Astrocyte of the spinal cord (primary cell): ENCODE measurements at places on chromosomes 12 and 14.
A peak's percentile ranks its signal among the peaks of the same experiment; 100 is the strongest.

GRCh38 chr12:52646613-52647012 is 5.4 kb downstream of the KRT2 start:
- DNase-seq: no peak

DNA sequence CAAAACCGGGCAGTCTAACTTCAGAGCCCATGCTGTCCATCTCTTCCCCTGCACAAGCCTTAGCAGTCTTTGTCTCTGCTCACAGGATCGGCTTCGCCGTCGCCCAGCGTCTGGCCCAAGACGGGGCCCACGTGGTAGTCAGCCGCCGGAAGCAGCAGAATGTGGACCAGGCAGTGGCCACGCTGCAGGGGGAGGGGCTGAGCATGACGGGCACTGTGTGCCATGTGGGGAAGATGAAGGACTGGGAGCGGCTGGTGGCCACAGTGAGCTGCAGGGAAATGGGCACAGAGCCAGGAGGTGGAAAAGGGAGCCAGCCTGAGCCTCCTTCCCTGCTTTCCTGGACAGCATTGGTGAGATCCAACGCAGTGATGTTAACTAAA is 14.2 kb upstream of the CARMIL3 start:
- DNase-seq: no peak

GRCh38 chr14:41298328-41298690 is 308.4 kb upstream of the LRFN5 start:
- DNase-seq: peak; percentile 3

DNA sequence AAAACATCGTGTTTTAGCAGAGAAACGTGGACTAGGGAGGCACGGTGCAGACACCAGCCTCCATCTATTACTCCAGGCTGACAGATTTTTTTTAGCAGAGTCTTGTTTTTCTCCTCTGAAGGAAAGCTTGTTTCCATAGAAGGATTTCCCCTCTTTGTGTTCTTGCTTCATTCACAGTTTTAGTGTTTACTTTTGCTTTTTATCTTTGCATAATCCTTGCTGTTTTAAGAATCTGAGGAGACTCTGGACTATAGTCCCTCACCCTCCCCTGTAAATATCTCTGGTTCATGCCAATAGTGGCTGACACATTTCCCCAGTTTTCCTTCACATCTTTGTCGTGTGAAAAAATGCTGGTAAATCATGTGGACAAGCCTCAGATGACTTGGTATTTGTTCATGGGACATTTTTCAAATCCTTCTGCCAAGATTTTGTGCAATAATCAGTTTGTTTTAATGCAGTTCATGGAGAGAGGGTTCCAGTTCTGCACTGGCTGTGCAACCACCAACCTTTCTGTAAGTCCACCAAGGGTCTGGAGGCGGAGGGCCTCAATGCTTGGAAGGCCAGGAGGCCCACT is 39.9 kb upstream of the TMCC3 start:
- no peak for DNase-seq

- DNase-seq: no peak
Measured at GRCh38 chr12:19165451-19165850, 35.9 kb downstream of the PLEKHA5 start.

- DNase-seq: no peak
Measured at GRCh38 chr12:42407306-42407705, 81.3 kb downstream of the PPHLN1 start.

DNA sequence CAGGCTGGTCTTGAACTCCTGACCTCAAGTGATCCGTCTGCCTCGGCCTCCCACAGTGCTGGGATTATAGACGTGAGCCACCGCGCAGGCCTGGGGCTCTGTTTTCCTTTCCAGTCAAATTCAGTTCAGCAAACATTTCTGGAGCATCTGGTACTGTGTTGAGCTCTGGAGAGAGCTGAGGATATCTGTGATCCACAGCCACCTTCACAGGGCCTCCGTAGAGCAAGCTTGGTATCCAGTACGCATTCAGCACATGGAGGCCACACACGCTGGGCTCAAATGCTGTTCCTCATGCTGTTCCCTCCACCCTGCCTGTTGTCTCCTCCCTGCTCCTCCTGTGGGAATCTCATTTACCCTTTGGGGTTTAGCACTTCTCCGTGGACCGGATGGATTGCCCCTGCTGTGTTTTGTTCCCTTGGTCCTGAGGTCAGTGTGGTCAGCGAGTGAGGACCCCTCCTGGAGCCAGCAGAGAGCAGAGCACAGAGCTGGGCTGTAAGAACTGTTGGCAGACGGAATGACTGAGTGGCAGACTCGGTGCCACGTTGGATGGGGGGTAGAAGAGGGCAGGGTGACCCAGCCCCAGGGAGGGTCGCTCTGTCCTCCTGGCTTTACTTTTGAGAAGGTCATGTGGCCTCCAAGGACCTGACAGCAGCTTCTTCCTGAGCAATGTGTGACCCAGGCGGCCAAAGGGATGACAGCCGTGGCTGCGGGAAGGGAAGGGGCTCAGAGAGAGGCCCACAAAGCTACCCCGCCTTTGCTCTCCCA is 891 bp downstream of the RPS6KL1 start:
- DNase-seq: no peak

GRCh38 chr14:67371247-67372148 is 11.4 kb downstream of the EIF2S1 start:
- no peak for DNase-seq

- no peak for DNase-seq
Measured at GRCh38 chr12:122847921-122848421, 12.7 kb downstream of the HIP1R start.

- DNase-seq: no peak
Measured at GRCh38 chr12:30251546-30251945, 444.1 kb downstream of the IPO8 start.

DNA sequence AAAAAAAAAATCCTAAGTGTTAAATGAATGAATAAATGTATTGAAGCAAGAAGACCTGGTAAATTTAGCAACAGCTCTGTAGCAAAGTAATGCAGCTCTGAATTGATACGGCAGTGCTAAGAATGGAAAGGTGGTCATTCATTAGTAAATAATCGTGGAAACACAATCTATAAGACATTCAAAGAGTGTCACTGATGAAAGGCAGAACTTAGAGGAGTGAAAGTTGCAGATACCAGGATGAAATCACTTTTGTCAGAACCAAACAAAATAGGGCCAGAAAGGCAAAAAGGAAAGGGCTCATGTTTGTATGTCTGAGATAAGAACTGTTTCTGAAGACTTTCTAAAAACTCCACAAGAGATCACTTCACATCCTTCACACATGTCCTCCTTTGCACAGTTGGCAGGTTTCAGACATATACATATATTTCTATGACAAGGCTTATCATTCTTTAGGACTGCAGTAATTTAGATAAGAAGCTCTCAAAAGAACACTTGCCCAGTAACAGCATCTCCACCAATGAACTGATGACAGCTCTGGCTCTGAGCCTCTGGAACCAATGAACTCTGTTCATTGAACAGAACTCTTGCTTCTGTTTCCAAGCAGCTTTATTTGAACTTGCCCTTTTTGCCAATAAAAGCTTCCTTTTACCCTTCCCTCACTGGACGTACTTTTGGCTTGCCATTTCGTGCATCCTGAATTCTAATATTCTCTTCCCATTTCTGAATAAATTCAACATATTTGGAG is 4.2 kb upstream of the LRR1 start:
- DNase-seq: peak; percentile 59

DNA sequence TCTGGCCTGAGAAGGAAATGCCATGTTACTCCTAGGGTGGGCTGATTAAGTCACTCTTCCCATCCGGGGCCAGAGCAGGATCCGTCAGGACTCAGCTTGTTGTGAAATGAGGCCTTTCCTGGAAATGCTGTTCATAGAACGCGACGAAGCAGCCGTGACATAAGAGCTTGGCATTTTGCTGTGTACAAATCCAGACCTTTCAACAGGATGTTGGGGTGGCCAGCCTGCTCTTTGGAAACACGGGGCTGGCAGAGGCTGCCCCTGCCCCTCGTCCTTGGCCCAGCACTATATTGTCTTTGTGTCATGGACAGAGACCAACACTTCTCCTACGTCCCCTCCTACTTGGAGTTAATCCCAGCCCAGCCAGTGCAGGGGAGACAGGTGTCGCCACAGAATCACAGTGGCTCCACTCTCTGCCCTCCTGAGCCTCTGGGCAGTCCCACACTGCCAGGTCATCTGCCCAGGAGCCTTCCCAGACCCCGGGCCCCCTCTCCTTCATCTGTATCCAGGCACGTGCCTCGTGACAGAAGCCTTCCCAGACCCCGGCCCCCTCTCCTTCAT is 18.6 kb upstream of the EIF5 start:
- DNase-seq: peak; percentile 22

GRCh38 chr12:29147731-29148595 is 1.1 kb upstream of the FAR2 start:
- DNase-seq: peak; percentile 22

- DNase-seq: no peak
Measured at GRCh38 chr12:95970905-95971304, 25.2 kb downstream of the HAL start.

DNA sequence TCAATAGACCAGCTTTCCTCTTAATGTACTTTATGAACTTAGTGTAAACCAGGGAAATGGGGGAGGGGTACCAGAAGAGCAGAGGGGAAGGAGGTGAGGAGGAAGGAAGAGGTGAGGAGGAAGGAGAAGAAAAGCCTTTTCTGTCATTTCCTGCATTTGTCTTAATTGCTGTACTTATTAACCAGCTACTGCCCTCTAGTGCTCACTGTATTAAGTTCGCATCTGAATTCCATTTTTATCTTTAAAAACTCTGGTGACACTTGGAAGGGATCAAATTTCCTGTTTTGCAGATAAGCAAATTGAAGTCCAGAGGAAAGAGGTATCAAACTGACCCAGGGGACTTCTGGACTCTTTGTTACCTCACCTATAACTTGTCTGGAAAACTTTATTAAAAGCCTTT is 22.2 kb downstream of the MANSC1 start:
- DNase-seq: peak; percentile 68

- DNase-seq: peak; percentile 84
Measured at GRCh38 chr12:89450907-89451306, 73.7 kb downstream of the GALNT4 start.

- peak; percentile 66 for DNase-seq
Measured at GRCh38 chr12:1776170-1776921, 44.0 kb upstream of the LRTM2 start.

DNA sequence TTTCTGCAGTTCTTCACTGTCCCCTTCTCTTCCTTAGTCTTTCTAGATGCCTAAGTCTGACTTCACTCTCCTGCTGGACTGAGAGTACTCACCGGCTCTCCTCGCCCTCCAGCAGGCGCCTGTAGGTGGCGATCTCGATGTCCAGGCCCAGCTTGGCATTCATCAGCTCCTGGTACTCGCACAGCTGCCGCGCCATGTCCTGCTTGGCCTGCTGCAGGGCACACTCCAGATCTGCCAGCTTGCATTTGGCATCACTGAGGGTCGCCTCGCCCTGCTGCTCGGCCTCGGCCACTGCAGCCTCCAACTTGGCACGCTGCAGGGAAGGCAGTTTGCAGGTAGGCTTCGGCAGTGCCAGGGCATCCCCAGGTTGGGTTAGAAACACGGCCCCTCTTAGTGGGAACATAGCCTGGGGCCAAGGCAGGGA is 5.2 kb downstream of the KRT84 start:
- DNase-seq: peak; percentile 16

- DNase-seq: no peak
Measured at GRCh38 chr14:74425525-74426201, 347 bp downstream of the SYNDIG1L start.

DNA sequence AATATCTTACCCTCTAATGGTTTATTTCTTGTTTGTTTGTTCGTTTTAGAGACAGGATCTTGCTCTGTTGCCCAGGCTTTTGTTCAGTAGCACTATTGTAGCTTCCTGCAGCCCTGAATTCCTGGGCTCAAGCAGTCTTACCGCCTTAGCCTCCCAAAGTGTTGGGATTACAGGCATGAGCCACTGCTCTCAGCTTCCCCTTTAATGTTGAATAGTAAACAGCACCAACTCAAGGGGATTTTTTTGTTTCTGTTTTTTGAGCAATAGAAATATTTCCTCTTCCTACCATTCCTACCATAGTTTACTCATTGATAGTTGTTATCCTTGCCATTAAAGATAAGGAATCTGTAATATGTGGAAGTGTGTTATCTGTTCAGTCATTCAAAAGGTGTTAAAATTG is 10.7 kb downstream of the ARID4A start:
- no peak for DNase-seq

DNA sequence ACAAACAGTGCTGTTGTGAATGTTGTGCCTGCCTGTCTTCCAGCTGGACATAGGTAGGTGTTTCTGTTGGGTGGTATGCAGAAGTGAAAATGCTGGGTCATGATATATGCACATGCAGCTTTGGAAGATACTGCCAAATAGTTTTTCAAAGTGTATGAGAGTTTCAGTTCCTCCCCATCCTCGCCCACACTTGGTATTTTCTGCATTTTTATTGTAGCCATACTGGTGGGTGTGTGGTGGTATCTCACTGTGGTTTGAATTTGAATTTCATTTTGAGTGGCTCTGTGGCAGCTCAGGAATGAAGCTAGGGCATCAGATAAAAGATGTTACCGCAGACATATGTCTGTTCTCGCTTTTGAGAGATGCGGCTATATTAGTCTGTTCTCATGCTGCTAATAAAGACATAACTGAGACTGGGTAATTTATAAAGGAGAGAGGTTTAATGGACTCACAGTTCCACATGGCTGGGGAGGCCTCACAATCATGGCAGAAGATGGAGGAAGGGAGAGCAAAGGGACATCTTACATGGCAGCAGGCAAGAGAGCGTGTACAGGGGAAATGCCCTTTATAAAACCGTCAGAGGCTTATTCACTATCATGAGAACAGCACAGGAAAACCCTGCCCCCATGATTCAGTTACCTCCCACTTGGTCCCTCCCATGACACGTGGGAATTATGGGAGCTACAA is 183.1 kb downstream of the CAND1 start:
- no peak for DNase-seq

- no peak for DNase-seq
Measured at GRCh38 chr14:100634026-100634425, 46.8 kb upstream of the BEGAIN start.

GRCh38 chr12:88509851-88510250 is 70.4 kb downstream of the KITLG start:
- DNase-seq: no peak

DNA sequence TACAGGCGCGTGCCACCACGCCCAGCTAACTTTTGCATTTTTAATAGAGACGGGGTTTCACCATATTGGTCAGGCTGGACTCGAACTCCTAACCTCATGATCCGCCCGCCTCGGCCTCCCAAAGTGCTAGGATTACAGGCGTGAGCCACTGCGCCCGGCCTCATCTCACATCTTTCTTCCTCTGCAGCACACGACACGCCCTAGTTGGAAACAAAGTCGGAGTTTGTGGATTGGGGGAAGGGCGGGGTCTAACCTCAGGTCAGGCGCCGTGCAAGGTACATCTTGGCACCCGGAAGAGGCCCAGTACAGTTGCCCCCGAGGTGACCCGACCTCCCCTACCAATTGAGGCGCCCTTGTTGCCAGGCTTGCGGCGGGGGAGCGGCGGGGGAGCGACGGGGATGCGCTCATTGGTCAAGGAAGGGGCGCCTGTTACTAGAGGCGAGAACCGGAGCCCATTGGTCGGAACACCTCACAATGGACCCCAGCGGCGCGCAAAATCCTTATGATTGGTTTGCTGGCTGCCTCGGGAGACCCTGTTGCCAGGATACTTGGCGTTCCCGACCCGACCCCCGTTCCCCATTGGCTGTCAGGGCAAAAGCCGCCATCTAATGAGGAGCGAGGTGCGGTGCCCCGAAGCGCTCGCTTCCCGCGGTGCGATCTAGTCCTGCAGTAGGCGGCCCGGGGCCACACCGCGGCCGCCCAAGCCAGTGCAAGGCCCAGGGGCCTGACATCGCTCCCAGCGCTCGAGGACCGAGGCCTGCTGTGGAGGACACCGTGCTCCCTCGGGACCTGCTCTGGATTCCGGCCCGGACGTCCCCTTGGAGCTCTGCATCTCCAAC is at the start of gene REC8:
Gene REC8 (plus strand): TSS at position 659 of the 839 bp plus-strand sequence. CDS start 473 bp downstream, outside the sequence.
- peak; percentile 97 for DNase-seq
